Urinary bladder (tissue), 4 donors: ENCODE measurements at places on chromosomes 16 and 17. TPM values are rescaled to one million over a fixed set of nuclear protein-coding genes. Genes with fewer than 3 reads are reported as not detected.

GRCh38 chr16:1428511-1428910, 2.4 kb upstream of the PERCC1 start:
- DNase-seq, result no peak

GRCh38 chr17:36870720-36870999, 66.6 kb upstream of the LHX1 start:
- no peak for DNase-seq

- no peak for DNase-seq
Observed at GRCh38 chr16:79127766-79128165, 472.8 kb downstream of the MAF start.

DNA sequence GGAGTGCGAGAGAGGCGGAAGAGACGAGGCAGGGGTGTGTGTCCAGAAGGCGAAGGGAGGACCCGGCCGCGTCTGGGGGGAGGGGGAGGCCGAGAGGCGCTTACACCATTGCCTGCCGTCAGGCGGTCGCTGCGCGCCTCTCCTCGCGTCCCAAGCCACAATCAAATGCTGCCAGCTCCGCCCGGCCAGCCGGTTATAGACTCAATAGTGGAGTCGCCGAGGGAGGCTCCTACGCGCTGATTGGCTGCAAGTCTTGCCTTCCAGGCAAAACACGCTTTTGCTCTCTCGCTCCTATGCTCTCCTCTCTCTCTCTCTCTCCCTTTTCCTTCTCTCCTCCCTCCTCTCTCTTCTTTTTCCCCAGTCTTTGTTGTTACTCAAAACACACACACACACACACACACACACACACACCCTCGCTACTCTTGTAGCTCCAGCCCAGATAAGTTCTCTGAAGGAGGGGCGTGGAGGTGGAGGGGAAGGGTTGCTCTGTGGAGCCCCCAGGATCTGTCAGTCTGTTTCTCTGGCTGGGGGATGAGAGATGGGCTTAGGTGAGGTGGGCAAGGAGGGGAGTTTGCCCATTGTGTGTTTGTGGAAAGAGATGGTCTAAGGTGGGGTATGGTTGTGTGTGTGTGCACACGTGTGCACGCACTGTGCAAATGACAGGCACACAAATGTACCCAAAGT, at the start of gene DLX3:
Gene DLX3, minus strand, starts transcription at position 170 of the 684 bp plus-strand sequence. CDS start 226 bp downstream, outside the sequence.
- peak; percentile 76 for DNase-seq

GRCh38 chr17:45581860-45582259, 91.3 kb upstream of the PLEKHM1 start:
- no peak for DNase-seq

- no peak for DNase-seq
Observed at GRCh38 chr17:57559226-57559625, 185.9 kb downstream of the CCDC182 start.

DNA sequence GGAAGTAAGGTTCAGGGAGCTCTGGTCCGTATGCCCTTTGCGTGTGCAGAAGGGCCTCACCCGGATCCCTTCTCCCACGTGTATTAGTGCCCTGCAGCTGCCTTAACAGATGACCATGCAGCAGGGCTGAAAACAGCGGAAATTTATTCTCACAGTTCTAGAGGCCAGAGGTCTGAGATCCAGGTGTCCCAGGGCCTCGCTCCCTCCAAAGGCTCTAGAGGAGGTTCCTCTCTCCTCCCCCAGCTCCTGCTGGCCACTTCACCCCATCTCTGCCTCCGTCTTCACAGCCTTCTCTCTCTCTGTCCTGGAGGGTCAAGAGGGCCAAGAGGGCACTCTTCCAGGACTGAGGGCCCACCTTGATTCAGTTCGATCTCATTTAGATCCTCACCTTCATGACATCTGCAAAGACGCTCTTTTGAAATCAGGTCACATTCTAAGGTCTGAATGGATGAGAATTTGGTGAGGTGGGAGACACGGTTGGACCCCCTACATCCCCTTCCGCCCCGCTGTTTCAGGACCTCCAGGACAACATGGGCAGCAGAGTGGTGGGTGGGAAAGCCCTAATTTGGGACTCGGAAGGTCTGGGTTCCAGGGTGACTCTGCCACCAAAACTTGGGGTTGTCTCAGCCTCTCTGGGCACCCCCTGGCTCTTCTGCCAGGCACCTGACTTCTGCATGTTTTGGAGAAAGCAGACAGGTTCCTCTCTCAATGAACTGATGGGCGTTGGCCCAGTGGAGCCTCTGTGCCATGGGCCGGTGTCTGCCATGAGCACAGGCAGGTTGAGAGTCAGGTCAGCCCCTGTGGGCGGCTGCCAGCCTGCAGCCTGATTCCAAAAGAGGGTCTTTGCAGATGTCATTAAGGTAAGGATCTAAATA, 361.2 kb downstream of the SEC14L1 start:
- no peak for DNase-seq

GRCh38 chr16:51166091-51166490, 15.0 kb upstream of the SALL1 start:
- DNase-seq, result no peak

- DNase-seq, result no peak
Observed at GRCh38 chr16:27586711-27587110, 36.8 kb downstream of the KATNIP start.

DNA sequence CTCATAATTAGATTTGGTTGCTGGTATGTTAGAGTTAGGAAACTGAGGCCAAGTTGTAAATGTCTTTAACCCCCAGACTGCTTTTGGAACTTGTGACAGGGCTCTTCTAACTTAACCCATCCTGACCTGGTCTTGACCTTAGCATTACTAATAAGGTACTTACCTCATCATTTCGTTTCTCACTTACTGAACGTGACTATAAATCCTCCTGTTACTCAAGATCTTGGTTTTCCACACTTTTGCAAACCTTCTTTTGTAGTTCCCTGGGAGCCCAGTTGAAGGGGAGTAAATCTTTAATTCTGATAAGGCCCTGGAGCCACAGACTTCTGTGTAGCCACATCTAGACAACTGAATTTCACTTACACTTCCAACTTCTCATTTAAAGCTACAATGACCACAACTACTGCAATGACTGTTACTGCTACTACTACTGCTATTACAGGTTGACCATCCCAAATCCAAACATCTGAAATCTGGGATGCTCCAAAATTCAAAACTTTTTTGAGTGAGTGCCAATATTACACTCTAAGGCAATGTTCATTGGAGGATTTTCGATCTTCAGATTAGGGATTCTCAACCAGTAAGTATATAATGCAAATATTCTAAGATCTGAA, 248.8 kb upstream of the TBX2 start:
- DNase-seq, result no peak

DNA sequence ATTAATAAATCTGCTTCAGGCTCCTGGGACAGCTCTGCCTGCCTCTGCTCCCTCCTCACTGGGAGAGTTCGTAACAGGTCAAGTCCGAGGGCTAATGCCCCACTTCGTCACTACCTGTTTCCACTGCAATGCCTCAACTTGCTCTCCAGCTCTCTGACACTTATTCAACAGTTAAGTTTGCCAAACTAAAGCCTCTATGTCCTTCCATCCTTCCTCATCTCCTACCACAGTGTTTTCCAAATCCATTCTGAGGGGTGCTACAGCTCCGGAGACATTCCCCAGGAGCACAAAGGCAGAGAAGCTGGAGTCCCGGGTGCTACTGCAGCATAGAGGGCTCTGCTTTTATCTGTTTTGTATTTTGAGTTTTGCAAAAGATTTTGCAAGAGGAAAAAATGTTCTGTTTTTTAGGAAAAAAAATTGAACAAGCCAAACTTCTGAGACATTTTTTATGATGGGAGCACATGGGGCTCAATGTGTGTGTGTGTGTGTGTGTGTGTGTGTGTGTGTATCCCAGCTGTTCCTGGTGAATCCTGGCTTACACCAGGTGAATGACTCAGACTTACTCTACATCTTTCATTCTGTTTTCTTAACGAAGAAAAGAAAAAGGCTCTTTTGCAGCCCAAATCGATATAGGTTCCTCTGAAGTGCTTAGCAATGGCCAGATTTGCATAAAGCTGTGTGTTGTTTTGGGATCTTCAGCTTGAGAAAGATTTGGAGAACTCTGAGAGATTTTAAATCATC, 46.1 kb upstream of the MYOCD start:
- no peak for DNase-seq

- no peak for DNase-seq
Observed at GRCh38 chr17:3683054-3683511, 12.9 kb downstream of the P2RX5 start.

- DNase-seq, result no peak
Observed at GRCh38 chr16:46762583-46762982, 14.4 kb upstream of the MYLK3 start.

DNA sequence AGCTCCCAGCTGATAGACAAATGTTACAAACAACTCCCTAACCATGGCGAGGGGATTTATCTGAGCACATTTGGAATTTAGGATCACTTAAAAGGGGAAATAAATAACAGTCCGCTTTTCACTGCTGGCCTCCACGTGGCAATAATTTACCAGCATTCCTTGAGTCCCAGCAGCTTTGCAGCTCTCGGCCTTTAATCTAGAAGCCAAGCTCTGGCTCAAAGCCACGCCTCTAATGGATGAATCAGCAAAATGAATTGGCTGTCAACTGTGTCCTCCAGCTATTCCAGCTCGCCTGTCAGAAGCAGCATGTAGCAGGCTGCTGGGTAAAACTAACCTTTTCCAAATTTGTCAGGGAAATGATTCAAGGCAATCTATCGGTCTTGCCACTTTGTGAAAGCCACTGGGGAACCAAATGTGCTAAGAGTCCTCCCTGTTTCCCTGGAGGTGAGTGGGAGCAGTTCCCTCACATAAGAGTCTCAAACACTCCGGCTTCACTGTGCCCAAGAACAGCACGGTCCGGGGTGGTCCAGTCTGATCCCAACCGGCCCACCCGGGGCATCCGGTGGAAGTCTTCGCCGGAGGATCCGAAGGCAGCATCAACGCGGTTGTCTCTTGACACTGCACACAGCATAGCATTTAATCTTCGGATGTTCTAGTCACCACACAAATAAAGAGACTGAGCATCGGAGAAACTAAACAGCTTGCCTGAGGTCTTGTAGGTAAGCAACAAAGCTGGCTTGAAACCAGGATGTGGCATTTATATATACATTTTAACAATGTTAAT, 143.3 kb downstream of the PARN start:
- DNase-seq, result peak; percentile 29

DNA sequence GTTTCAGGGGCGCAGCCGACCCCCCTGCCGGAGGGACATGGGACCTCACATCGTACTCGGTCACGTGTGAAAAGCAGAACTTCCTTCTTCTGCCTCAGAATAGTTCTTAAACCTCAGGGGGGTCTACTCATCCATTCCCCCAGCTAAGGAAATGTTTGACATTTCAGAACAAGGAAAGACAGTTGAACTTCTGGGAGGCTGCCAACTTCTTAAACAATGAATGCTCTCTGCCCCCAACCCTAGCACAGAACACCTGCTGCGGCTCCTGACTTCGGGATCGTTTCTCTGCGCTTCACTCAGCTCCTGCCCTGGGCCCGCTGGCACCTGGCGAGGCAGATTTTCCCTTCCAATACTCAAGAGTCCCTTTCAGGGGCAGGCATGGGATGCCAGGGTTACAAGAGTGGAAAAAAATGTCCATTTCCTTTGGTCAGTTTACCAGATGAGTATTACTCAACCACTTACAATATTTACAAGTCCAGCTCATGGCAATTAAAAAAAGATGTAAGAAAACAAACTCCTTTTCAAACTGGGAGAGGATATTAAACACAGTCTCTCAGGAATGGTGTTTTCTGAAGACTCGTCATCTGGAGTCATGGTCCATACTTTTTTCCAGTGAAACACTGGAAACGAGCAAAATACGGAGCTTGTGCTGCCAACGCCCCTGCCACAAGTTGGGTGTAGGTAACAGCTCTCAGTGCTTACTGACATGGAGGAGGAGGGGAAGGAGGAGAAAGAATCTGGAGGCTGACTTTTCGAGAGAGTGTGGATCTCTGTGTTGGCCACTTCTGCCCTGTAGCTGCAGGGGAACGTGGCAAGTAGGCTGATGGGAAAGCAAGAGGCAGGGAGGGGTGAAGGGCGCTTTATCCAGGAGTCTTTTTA, 235.7 kb downstream of the NTN1 start:
- DNase-seq, result no peak

DNA sequence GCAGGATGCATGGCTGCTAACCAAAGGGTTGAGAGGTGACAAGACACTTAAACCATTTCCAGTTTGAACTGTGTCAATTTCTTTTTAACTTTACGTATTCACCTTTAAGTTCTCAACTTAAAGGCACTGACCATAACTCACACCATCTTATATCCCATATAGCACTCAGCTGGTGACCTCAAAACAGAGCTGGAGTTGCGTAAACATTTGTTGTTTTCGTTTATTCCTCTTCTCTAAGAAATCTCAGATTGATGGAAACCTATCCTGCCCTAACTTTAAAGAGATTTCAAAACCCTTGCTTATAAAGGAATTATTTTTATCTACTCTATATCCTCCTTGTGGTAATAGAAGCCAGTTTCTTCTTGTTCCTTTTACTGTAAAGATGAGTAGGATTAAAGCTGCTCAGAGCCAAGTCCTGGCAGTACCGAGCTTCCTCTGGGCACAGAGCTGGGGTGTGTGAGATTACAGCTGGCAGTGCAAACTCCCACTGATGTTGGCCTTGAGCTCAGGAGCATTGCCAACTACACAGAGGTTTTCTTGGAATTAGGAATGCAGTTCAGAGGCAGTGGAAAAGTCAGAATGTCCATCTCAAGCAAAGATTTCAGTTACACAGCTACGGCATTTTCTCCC, 1.3 kb downstream of the KCTD2 start:
- no peak for DNase-seq

DNA sequence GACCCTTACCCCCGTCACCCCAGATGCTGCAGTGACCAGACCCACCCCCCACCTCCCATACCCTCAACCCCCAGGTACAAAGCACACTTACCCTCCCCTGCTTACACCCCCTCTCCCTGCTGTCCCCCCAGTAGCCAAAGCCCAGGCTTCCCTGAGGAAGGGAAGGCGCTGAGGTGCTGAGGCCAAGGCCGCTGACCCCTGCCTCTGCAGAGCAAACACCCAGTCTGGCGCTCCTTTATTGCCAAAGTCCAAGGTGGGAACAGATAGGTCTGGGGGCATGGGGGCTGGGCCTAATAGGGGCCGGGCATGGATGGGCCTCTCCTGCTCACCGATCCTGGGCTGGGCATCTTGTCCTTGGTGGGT, 683 bp downstream of the LCAT start:
- no peak for DNase-seq

GRCh38 chr17:75152922-75153779, 1.2 kb downstream of the JPT1 start:
- no peak for DNase-seq

- DNase-seq, result no peak
Observed at GRCh38 chr17:29155227-29155965, 24.8 kb downstream of the MYO18A start.

DNA sequence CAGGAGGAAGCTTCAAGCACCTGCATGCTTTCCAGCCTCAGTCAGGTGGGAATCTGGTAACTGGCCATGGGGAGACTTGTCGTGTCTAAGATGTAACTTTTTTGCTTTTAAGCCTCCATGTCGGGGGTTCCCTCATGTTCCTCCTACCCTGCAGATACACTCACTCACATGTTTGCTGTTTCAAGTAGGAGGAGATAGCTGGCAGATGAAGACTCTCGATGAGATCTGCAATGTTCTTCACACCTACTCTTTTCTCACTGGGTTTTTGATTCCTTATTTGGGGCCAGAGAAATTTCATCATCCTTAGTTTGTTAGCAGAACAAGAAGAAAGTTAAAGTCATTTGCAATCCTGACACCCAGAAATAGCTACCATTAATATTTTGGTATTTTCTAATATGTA, 24.7 kb downstream of the UTP4 start:
- no peak for DNase-seq

- no peak for DNase-seq
Observed at GRCh38 chr16:65195998-65196397, 74.1 kb upstream of the CDH11 start.

SULT1A2 gene
- total RNA-seq, result 0.21 TPM

WNK4 gene
- 0.26 TPM for total RNA-seq

SLC22A31 gene
- not detected for total RNA-seq

IGF2BP1 gene
- total RNA-seq, result 2.9 TPM
